M059J (cell line): ENCODE measurements at places on chromosomes 3 and 15.

GRCh38 chr3:30659270-30660130 lies 53.1 kb downstream of the TGFBR2 start:
- DNase-seq, result peak; percentile 90

- DNase-seq, result no peak
Measured at GRCh38 chr3:194279101-194279500, 72.0 kb downstream of the CPN2 start.

- DNase-seq, result no peak
Measured at GRCh38 chr3:178567611-178568010, 31.4 kb downstream of the KCNMB2 start.

DNA sequence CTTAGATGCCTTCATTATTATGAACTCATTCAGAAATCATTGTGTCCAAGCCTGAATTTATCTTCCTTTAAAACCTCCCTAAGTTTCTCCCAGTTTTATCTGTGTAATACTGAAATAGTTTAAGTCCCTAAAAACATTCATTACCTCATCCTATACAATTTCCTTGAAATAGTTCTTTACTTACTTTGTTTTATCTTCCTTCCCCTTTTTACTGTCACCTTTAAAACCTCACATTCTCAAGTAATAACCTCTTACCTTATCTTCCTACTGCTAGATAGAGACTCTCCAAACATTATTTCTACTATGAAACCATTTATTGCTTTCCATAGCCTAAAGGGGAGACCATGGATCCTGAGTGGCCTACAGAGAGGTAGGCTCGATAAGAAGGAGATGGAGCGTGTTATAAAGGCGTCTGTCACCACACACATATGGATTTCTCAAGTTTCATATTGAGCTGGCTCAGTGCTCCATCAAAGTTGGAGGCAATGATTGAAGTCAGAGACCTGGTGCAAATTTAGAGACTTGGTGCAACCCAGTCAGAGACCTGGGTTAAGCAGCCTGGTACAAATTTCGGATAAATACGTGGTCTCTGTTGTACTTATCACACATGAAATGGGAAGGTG lies 140.4 kb downstream of the NFKBIZ start:
- no peak for DNase-seq

GRCh38 chr3:40432793-40433192 lies 24.3 kb upstream of the RPL14 start:
- peak; percentile 5 for DNase-seq

- DNase-seq, result no peak
Measured at GRCh38 chr3:40523781-40524180, 979 bp upstream of the ZNF621 start.

- DNase-seq, result no peak
Measured at GRCh38 chr3:135987661-135988060, 22.1 kb downstream of the PPP2R3A start.

DNA sequence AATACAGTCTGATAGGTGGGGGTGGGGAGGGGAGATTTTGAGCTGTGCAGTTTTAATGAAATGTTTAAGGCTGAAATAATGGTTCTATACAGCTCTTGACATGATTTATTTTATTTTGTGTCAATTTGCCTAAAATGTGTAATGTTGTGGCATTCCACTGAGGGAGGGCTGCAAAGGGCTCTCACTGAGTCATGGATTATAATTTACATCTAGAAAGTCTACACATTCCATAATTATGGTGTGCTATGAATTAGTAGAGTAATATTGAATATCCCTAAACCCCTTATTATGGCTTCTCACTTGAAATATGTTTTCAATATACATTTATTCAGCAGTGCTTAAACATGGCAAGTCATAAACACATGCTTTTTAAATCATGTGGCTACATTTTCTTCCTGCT lies 103.9 kb downstream of the RARB start:
- no peak for DNase-seq

DNA sequence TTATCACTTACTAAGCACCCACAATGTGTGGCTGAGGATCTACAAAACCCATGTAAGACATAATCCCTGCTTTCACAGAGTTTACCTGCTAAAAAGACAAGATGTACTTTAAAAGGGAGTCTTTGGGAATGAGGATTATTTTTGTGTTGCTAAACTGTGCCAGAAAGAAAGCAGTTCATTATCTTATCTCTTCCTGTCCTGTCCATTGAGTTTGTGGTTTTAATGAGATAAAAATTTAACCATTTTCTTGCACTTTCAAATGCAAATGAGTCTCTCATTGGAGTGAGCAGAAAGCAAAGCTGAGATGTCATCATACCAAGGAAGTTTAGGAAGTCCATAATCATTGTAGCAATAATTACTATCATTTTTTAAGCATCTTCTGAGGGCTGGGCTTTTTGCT lies 231.2 kb upstream of the ADAMTS9 start:
- DNase-seq, result no peak

- peak; percentile 23 for DNase-seq
Measured at GRCh38 chr3:95721938-95722337, 1092.5 kb upstream of the EPHA6 start.

GRCh38 chr3:68751888-68752287 lies 180.5 kb downstream of the TAFA4 start:
- no peak for DNase-seq

- no peak for DNase-seq
Measured at GRCh38 chr15:97955035-97955434, 5.5 kb upstream of the ARRDC4 start.

- DNase-seq, result no peak
Measured at GRCh38 chr3:52146189-52146588, 8.0 kb downstream of the POC1A start.

DNA sequence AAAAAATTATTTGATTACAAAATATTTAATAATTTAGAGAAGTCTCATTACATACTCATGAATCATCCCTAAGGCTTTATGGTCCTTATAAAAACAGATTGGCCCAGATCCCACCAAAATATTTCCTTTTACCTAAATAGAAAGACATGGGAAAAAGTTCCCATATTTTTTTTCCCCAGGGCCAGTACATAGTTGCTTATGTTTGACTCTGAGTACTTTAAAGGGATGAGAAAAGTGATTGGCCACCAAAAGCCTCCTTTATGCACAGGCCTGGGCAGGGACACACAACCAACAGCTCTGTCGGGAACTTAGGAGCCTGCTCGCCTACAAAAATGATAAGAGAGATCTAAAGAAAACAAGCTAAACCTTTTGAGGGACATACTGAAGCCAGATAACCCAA lies 22.3 kb downstream of the KCNAB1 start:
- DNase-seq, result no peak

DNA sequence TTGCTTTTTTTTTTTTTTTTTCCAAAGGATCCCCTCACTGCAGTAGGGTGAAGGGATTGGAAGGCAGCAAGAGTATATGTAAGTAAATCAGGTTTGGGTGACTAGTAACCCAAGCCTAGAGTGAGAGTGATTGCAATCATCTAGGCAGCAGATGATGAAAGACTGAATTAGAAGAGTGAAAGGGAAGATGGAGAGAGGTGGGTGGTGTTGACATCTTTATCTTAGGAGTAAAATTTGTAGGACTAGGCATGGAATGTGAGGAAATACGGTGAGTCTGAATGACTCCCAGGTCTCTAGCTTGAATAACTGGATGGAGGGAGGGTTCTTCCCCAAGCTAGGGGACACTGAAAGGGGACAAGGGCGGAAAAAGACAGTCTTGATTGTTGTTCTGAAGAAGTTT lies 63.4 kb downstream of the TPRG1 start:
- DNase-seq, result no peak

DNA sequence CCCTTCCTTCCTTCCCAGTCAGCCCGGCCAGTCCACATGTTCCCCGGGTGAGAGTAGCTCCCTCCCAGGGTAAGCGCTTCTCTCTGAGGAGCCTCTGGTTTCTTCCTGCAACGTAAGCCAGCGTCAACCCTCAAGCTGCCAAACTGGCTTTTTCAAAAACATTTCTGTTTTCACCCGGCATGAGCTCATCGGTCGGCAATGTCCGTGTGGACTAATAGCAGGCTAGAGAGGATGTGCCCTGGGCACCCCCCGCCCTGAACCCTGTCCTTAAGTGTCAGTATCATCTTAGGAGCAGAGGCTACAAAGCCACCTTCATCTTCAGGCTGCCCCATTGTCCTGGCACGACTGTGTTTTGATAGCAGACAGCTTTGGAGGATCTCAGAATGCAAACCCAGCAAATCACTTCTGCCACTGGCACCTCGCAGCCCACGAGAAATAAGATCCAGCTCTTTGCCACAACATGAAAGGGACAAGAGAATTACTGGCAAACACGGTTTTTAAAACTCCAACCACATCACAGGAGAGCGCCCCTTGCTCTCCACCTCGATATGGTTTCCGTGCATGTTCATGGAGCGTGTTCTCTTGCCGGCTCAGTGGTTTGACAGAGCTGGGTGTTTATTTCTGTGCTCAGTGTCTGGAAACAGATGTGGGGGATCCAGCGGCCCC lies 9.9 kb downstream of the ALDH1A3 start:
- no peak for DNase-seq

GRCh38 chr3:56467801-56468183 lies 475 bp downstream of the ERC2 start:
- DNase-seq, result no peak
